Foreskin keratinocyte (primary cell): ENCODE measurements at places on chromosomes 1 and 21. TPM values are rescaled to one million over a fixed set of nuclear protein-coding genes. Genes with fewer than 3 reads are reported as not detected.

The COL16A1 gene
- polyA plus RNA-seq: 74.3 and 80.3 TPM in 2 replicates

The SDE2 gene
- polyA plus RNA-seq: 3.9 and 4.7 TPM in 2 replicates

The ZBTB48 gene
- 13.4 and 14.7 TPM in 2 replicates for polyA plus RNA-seq

The DCST2 gene
- polyA plus RNA-seq: 0.11 and 0.12 TPM in 2 replicates

The PEA15 gene
- polyA plus RNA-seq: 165 and 172 TPM in 2 replicates

- peak; percentile 41 for DNase-seq
Measured at GRCh38 chr1:170696591-170697290, 32.8 kb downstream of the PRRX1 start.

DNA sequence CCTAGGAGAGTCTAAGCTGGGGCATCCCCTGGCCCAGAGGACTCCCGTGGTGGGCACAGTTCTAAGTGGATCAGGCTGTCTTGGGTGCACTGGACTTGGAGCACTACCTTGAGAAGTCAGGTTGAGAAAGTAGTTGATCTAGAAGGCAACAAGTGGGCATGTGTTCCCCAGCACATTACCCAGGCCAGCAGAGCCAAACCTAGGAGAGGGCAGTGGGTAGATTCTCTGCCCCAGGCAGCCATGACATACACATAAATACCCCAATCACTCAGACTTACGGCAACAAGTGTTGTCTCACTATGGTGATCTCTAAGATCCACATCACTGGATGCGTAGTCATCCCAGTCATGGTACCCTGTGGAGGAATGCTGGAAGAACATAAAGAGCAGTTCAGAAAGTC lies 1.6 kb upstream of the PMF1 start:
- no peak for DNase-seq

DNA sequence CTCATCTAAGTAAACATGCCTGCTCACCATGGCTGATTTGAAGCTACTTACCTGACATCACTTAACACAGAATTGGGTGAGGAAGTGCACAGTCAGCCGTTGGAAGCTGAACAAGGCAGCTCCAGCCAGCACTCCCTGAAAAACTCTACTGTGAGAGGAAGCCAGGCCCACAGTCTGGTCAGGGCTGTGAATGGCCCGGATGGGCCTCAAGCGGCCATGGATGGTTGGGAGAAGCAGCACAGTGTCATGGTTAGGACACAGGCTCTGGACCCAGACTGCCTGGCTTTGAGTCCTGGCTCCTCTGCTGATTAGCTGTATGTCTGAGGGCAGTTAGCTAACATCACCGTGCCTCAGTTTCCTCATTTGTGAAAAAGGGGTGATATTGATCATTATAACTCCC lies 267.8 kb downstream of the GRIK3 start:
- DNase-seq: no peak

DNA sequence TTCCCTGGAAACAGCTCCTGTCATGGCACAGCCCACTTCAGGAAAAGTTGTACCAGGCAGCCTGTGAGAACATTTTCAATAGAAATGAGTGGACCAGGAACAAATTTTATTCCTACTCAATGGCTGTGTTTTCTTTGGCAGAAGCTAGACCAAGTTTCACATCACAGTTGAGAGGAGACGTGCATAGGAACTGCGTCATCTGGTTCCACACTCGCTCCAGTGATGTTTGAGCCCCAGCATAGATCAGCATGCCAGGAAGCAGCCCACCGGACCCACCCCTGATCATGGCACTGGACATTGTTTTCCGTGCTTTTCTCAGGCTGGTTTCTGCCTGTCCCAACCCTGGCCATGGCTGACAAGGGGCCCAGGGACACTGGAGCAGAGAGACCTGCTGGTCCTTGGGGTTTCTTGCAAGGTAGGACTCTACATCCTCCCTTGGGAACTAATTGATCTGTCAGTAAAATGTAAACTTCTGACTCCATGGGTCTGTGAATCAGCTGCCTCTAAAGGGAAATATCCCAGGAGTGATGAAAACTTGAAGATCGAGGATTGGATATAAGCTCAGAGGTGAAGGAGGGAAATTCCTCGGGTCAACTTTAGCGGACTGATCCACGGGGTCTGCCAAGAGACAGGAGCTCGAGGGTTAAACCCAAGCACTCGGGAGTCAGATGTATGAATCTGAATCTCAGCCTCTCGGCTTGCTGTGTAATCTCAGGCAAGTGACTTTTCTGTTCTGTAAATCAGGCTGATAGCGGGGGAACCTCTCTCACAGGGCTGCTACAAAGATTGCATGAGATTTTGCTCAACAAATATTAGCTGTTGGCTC lies 35.7 kb downstream of the NEK2 start:
- DNase-seq: no peak

- no peak for DNase-seq
Measured at GRCh38 chr1:179107706-179108629, 26.1 kb downstream of the TOR3A start.

- DNase-seq: no peak
Measured at GRCh38 chr1:15764890-15765289, 6.3 kb downstream of the FBLIM1 start.

DNA sequence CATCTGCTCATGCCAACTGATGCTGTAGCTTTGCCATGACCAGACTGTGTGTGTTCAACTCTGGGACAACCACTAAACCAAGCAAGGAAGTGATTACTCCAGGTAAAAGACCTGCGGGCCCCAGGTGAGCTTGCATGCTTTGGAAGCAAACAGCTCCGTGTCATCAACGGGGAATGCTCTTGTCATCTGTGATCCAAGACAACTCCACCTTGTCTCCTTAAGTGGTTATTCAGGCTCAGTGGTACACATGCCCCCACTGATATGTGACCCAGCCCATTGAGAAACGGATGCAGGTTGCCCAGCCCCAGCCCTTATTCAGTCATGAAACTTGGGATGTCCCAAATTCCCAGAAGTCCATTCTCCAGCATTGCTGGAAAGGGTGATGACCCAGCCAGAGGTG lies 89.0 kb downstream of the TIAM1 start:
- peak; percentile 21 for DNase-seq

DNA sequence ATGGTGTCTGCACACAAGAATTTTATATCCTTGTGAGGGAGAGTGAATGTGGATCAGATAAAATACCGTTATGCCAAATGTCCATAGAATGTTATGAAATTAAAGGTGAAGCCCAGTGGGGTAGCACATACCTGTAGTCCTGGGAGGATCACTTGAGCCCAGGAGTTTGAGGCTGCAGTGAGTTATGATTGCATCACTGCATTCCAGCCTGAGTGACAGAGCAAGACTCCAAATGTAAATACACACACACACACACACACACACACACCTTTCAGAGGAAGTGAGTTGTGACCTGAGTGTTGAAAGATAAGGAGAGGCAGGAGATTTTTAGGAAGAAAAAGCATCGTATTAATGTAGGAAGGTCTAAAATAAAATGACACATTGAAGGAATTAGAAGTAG lies 28.1 kb upstream of the ZYG11A start:
- peak; percentile 63 for DNase-seq

DNA sequence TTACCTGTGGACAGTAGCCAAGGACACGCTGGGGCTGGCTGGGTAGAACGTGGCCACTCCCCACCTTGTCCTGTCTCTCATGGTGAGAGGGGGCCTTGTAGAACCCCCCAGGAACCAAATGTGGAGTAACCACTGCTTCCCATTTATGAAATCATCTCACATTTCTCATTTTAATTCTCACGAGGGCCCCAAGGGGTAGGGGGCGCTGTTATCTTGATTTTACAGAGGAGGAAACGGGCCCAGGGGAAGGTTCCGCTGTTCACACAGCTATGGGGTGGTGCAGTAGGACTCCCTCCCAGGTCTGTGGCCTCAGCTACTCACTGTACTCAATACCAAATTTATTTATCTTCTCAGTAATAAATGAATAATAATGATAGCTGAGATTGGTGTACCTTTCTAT lies 5.5 kb downstream of the SMPDL3B start:
- no peak for DNase-seq

GRCh38 chr1:212718499-212718898 lies 18.9 kb upstream of the BATF3 start:
- no peak for DNase-seq

DNA sequence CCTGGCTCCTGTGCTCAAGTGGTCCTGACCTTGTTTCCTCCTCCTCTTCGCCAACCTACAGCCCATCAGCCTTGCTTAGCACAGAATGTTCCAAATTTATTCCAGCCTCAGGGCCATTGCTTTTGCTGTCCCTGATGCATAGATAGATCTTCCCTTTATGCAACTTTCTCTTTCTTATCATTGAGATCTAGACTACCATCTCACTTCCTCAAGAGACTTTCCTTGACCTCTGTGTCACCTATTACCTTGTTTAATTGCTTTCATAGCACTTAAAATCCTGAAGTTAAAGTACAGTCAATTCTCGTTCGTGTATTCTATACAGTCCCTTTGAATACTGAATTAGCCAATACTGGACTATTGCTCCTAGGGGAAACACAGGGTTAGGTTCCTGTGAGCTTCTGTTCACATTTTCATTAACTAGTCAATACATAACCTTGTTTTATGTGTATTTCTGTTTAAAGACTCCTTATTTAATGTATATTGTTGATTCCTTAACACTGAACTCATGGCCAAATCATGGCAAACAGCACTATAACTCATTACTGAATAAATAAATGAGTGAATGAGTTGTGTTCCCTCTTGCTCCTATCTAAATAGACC lies 26.2 kb upstream of the MCOLN3 start:
- DNase-seq: no peak

DNA sequence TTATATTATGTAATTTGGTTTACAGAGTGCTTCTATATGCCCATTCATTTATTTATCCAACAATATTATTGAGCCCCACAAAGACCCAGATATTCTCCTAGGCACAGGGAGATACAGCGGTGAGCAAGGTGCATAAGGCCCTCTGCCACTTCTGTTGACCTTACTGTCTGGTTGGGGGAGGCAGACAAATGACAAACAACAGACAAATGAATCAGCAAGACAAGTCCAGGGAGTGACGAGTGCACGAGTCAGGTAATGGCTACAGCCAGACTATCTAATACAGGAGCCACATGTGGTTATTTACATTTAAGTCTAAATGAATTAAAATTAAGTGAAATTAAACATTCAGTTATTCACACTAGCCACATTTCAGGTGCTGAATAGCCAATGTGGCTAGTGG lies 22.0 kb upstream of the BCAR3 start:
- DNase-seq: no peak
